Myocyte (in vitro differentiated cells): ENCODE measurements at places on chromosomes 3 and 15.

DNA sequence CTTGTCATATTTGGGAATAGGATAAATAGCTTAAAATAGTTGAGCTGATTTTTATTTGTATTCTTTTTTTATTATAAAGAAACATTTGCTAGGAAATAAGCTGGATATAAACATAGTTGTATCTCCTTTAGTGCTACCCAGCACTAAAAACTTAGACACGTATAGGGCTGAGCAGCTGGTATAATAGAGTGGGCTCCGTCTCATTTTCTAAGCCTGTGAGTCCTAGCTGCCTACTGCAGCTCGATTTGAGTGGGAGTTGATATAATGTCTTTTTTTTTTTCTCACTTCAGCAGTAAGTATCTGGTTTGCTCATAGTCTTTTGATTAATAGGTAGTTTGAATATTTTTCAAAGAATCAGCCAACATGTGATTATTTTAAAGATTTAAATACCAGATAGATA lies 34.2 kb downstream of the TFG start:
- DNase-seq: no peak

DNA sequence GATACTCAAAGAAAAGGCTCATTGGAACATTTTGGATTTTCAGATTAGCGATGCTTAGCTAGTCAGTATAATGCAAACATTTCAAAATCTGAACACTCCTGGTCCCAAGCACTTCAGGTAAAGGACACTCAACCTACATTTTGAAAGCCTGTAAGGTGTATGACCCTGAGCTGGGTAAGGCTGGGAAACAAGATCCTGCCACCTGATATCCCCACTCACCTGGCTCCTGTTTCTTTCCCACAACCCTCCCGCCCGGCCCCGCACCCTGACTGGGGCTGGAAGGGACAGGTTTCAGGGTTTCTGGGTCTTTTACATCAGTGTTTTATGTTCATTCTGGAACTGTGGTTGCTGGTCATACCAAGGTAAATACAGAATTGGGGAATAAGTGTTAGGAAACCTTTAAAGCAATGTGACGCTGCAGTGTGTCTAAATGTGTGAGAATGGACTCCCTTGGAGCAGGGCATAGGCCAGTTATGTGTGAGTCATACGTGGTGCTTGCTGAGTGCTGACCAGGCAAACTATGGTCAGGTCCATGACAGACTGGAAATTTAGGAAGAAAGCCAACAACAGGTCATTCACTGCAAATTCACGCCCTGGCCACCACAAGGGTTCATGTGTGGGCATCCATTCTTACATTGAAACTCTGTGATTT lies 22.9 kb downstream of the CTXND1 start:
- peak; percentile 21 for DNase-seq

DNA sequence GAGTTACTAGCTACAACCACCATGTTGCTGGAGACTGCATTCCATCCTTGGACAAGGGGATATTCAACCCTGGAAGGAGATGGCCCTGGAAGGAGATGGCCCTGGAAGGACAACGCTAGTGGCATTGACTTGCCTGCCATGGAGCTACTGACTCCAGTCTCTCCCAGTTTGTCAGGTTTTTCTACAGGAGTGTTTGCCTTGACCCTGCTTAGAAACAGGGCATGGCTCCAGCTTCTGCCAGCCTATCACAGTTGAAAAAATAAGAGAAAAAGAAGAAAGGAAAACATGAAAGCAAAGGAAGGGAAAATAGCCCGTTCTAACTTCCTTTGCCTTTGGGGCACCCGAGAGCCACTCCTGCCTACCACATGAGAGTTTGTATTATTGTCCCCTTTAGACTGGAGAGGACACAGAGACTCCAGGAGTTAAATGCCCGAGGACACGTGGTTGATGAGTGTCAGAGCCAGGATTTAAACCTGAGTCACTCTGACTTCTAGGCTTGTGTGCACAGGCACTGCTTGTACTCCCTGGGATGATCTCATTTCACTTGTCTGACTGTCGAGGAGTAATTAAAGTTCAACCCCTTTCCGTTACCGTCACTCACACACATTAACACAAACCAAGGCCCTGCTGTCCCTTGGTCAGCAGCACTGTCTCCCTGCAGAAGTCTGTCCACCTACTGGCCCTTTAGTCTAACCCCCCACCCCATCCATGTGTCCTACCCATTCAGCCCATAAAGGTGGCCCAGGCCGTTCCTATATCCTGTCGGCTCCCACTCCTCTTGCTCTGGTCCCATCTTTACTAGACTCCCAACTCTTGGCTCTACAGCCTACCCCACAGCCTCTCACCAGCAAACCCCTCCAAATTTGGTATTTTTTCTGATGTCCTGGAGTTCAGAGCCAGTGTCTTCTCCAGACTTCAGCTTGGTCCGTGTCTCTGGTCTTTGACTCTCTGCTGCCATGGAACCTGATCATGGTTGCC lies 46.1 kb downstream of the C2CD4A start:
- peak; percentile 84 for DNase-seq

DNA sequence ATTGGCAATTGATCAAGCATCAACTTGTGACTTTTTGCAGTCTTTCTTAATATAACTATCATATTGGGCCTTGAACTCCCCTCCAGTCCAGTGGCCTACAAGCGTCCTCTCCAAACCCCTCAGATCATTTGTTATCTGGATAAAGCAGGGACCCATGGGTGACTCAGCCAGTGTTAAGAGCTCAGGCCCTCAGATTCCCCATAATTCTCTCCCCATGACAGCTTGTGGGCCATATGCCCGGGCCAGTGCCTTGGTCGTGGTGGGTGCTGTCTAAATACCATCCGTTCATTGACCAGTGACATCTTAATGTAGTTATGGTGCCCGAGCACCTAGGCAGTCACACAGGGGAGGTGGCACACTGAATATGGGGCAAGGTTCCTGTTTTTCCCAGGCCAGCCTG lies 18.1 kb downstream of the MCF2L2 start:
- peak; percentile 18 for DNase-seq
